ENCODE measurements at places on chromosomes 12 and 14.

- DNase-seq, result no peak
These were observed 53.7 kb downstream of the ERC1 start for GRCh38 chr12:1044696-1045095.

DNA sequence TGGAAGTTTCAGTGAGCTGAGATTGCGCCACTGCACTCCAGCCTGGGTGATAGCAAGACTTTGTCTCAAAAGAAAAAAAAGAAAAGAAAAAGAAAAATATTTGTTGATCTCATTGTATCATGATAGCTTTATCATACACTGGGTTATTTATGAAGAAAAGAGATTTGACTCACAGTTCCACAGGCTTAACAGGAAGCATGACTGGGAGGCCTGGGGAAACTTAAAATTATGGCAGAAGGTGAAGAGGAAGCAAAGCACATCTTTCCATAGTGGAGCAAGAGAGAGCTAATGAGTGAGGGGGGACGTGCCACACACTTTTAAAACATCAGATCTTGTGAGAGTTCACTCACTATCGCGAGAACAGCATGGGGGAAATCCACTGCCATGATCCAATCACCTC is 72.7 kb upstream of the FUT8 start:
- DNase-seq, result no peak

GRCh38 chr12:116996621-116997020 is 85.9 kb downstream of the FBXW8 start:
- DNase-seq, result no peak

DNA sequence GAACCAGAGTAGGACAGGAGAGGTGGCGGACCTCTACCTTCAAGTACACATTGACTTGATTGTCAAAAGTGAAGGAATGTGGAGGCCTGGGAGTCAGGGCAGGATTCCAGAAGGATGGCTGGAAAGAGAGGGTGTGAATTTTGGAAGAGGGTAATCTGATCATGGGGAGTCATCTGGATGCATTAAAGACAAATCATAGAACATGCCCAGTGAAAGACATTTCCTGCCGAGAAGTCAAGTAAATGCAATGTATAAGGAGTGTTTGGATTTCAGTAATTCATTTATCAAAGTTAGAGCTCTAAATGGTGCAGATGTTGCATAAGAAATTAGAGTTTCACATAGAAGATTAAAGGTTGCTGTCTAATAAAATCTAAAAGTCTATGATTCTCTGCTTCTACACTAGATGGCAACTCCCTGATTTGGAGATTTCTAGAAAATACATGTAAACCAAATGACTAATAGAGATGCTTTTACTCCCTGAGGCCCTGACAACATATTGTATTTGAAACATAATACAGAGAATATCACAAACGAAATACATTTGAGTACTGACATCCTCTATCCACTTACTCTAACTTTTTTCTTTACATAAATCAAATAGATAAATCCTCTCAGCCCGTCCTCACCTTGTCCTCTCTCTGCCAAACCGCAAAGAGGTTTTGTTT is 91.3 kb downstream of the KCNA5 start:
- no peak for DNase-seq

GRCh38 chr12:62468935-62469334 is 2.3 kb downstream of the MON2 start:
- no peak for DNase-seq

DNA sequence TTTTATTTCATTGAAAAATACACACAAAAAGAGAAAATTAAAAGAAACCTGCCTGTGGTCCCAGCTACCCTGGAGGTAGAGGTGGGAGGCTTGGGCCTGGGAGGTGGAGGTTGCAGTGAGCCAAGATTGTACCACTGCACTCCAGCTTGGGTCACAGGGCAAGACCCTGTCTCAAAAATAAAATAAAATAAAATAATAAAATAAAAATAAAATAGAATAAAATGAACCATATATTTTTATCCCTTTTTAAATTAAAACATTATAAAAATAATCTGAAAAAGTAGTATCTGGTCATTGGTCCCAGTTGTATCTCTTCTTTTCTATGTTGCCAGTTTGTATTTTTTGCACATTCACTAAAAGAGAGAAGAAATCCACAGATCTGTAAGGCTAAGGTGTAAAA is 16.7 kb upstream of the FAM234B start:
- no peak for DNase-seq

GRCh38 chr12:13386323-13387039 is 190.0 kb downstream of the EMP1 start:
- DNase-seq, result no peak

DNA sequence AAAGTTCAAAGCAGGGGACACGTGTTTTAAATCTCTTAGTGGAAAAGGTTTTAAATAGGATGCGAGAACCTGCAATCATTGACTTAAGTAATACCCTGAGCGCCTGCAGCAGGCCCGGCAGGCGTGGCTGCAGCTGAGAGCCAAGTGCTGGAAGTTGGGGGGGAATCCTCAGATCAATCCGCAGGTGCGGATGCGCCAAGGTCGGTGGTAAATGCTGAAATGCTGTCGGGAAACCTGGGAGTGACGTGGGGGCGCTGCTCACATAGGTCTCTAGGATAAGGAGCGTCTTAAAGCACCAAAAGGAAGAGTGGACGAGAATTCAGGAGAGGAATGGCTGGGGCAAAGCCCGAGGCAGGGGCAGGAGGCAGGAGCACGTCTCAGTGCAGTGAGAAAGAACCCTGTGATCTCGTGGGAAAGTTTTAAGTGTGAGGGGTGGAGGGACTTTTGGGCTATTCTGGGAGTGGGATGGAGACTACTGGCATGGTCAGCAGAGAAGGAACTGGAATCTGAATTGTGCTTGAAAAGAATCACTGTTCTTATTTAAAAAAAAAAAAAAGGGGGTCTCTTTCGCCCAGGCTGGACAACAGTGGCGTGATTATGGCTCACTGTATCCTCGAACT is 883 bp upstream of the CDCA4 start:
- peak; percentile 76 for DNase-seq

GRCh38 chr14:67357186-67357968 is 2.2 kb downstream of the ATP6V1D start:
- no peak for DNase-seq

GRCh38 chr14:69137843-69138535 is 14.9 kb downstream of the DCAF5 start:
- DNase-seq, result no peak

DNA sequence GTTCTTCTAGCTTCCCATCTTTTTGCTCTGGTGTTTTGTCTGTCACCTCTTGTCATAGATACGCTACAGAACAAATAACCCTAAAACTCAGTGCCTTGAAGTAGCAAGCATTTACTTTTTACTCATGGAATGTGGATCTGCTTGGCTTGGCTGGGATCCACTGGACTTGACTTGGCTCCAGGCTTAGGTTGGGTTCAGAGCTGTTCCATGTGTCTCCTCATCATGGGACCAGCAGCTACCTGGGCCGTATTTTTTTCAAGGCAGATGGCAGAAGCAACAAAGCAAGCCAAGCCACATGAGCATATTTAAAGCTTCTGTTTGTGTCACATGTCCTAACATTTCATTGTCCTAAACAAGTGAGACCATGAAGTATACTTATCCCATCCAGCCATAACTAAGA is 48.7 kb upstream of the ATF1 start:
- no peak for DNase-seq

GRCh38 chr12:127723251-127723650 is 543.7 kb upstream of the TMEM132C start:
- no peak for DNase-seq
